Urothelium cell line (cell line): ENCODE measurements at places on chromosomes 5 and 9.

DNA sequence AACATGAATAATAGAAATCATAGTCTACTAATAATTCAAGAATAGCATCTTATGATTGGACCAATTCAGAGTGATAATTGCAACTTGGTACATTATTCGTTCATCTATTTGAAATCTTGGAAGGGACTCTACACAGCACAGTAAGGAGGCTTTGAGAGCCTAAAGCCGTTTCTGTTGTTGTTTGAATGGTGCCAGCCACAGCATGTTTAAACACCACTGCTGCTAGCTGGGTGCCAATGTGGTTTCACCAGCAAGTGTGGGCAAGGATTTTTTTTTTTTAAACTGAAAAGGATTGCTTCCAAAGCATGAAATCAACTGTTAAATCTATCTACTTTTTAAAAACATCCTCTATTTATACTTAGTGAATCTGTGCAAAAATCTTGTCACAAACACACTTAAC is 253.9 kb upstream of the MAP3K1 start:
- no peak for DNase-seq

DNA sequence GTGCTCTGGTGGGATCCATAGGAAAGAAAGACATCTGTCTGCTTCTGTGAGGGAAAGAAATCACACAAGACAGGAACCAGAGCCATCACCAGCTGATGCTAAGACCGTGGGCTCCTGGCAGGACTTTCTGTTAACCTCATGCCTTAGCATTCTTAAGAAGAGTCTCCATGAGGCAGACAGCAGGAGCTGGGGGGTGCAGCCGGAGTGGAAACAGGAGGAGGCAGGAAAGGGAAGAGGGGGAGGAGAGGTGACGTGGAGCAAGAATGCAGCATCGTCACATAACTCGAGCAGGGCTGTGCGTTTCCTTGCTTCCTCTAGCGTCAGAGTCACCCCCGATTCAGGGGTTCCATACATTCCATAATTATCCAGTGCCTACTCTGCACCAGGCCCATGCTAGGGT is 53.6 kb downstream of the ERGIC1 start:
- DNase-seq, result no peak

GRCh38 chr5:82297711-82298110 is 19.6 kb upstream of the RPS23 start:
- DNase-seq, result no peak

DNA sequence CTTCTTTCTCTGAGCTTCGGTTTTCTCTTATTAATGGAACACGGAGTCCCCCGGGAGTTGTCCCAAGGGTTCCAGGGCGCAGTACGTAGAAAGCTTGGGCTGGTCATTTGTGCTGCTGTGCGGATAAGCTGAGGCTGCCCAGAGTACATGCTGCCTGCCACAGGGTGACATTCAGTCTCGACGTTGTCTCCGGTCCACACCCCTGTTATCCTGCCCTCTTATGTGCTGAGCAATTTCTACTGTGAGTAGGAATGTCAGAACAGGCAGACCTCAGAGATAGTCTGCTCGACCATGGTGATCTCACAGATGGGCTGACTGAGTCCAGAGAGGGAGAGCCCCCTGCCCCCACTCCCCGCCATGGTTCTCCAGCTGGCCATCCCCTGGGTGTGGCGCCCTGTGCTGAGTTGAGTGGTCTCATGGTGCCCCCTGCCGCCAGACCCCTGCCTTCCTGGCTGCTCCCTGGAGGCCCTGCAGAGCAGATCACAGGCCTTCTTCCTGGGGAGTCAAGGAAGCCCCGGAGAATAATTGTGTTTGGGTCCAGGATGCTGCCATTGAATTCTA is 124.0 kb downstream of the RGS3 start:
- no peak for DNase-seq

DNA sequence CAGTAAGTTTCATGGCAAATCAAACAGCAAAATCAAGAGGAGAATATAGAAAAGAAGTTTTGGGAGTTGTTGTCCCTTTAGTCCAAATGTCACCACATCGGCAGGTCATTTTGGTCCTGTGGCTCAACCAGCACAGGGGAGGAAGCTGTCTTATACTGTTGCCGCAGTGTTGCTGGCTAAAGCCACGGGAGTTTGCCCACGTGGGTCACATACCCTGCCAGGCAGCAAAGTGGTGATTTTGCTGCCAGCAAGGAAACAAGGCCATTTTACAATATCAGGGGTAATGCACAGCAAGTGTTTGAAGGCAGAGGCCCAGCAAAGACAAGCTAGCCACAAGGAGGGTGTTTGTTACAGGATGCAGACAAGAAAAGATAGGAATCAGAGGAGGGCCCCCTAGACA is 14.5 kb downstream of the GABRA6 start:
- no peak for DNase-seq

DNA sequence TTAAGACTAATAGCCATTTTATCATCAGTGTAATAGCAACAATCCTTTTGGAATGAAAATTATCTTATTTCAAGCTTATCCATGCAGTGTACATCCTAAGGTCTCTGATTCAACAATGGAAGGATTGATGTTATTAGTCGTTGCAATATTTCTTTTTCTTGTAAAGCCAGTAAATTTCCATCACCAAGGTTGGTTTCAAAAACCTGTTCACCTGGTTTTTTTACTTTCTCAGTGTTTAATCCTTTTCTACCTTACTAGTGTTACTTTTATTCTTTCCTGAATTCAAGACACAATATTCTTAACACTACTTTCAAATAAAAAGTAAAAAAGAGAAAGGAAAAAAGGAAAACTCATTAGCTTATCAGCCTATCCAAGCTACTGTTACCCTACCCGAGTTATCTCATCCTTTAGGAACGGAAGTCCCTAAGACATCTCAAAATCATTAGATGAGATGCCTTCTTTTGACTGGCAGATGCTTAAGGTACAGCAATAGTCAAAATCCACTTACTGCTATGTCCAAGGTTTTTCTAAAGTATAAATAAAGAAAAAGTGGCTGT is 5.4 kb downstream of the ZFR start:
- no peak for DNase-seq

- DNase-seq, result no peak
Measured at GRCh38 chr9:4182831-4183230, 117.0 kb downstream of the GLIS3 start.

- DNase-seq, result no peak
Measured at GRCh38 chr9:71896761-71897160, 14.2 kb downstream of the ABHD17B start.

DNA sequence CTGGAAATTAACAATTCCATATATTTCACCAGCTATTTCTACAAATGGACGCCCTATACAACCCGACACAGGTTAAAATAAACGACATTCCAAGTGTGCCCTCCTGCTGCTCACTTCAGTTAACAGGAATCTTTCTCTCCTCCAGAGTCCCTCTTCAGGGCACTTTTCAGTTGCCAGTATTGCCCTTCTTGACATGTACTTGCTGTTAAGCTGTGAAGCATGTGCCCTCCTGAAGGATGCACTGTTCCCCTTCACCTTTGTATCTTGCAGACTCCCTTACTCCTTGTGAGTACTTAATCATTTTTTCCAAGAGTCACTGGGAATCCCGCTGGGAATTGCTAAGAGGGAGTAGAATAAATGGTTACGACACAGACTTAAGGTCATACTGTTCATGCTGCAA is 364.1 kb downstream of the CTNND2 start:
- DNase-seq, result no peak

- DNase-seq, result no peak
Measured at GRCh38 chr9:98306384-98307145, 51.1 kb upstream of the TBC1D2 start.
